Right hindlimb (tissue), 1 donor: ENCODE measurements at places on chromosomes 1 and 21.
A peak's percentile ranks its signal among the peaks of the same experiment; 100 is the strongest.

DNA sequence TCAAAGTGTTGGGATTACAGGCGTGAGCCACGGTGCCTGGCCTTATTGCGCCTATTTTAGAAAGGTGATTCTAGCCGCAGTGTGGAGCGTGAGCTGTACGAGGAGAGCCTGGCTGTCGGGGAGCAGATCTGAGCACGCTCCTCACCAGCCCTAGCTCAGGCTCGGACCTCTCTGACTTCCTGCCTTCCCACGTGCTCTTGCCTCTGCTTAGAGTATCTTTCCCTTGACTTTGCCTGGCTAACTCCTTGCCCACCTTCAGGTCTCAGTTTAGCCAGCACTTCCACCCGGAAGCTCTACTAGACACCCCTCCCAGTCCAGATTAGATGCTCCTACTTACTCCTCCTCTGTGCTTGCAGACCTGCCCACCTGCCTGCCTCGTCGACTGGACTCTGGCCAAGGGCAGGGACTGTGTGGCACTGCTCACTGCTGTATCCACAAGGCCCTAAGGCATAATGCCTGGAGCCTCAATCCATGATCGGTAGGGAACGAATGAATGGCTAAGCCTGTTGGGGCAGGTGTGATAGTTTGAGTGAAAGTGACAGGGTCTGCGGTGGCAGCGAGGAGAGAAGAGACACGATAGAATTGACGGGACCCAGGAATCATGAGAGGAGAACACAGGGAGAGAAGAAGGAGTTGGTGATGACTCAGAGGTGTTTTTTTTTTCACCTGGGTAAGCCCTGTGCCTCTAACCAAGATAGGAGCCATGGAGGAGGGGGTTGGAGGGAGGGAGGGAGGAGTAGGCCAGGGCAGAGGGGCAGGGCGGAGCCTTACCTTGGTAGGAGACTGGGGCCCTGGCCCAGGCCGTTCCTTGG, 28.1 kb upstream of the WASF2 start:
- no peak for DNase-seq

GRCh38 chr1:35835398-35835797, 27.6 kb downstream of the AGO4 start:
- no peak for DNase-seq

- no peak for DNase-seq
Observed at GRCh38 chr1:156259805-156260204, 11.9 kb upstream of the PAQR6 start.

DNA sequence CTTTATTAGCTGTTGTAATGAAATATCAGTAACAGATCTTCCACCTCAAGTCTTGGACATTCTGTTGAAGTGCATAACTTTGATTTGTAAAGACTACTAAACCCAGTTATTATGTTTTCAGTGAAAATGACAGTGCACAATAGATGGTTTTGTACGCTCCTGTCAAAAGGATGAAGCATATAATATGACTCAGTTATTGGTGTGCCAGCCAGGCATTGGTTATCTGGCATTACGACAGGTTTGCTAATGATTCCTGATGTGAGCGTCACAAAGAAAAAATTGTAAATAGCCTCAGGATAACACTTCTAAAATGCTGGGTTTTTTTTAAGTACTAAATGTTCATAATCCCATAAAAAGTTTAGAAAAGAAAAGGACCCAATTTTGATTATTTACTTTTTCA, 147.9 kb downstream of the MAGI3 start:
- no peak for DNase-seq

GRCh38 chr1:183676586-183677189, 23.6 kb upstream of the APOBEC4 start:
- DNase-seq, result no peak

GRCh38 chr1:168881656-168882260, 152.8 kb upstream of the DPT start:
- DNase-seq, result no peak

- DNase-seq, result no peak
Observed at GRCh38 chr1:155079210-155079486, 511 bp downstream of the EFNA3 start.

- DNase-seq, result no peak
Observed at GRCh38 chr21:41760411-41760810, 6.4 kb downstream of the RIPK4 start.

- no peak for DNase-seq
Observed at GRCh38 chr1:42259739-42260064, 75.3 kb downstream of the FOXJ3 start.

GRCh38 chr21:42129300-42130266, 58.5 kb downstream of the UMODL1 start:
- DNase-seq, result no peak

DNA sequence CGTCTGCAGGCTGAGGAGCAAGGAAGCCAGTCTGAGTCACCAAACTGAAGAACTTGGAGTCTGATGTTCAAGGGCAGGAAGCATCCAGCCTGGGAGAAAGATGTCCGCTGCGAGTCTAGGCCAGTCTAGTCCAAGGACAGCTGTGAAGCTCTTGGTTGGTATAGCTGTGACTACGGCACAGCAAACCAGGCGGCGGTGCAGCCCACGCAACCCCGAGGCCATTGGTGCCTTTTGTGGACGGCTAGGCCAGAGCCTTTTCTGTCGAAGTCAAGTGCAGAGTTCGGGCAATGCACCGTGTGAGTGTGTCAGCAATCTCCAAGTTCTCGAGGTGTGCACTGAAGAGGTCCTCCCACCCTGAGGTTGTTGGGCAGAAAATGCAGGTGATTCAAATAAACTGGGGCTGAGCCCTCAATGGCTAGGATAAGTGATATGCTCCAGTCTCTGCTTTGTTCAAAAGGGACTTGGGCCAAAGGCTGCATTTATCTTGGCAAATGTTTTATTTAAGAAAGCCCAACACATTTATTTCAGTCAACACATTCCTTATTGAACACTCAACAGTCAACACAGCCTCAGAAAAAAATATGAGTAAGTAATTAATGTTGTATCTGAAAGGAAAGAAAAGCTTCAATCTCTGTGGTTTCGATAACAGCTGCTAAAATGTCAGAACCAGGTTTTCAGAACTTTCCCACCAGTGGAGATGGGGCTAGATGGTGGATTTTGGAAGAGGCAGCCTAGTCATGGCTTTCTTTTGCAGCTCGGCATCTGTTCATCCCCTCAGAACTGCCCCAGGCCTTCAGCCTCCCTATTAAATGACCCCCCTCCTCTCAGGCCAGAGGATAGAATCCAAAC, 78.1 kb upstream of the COX20 start:
- no peak for DNase-seq

- no peak for DNase-seq
Observed at GRCh38 chr1:108556499-108556898, 3.4 kb upstream of the EEIG2 start.

DNA sequence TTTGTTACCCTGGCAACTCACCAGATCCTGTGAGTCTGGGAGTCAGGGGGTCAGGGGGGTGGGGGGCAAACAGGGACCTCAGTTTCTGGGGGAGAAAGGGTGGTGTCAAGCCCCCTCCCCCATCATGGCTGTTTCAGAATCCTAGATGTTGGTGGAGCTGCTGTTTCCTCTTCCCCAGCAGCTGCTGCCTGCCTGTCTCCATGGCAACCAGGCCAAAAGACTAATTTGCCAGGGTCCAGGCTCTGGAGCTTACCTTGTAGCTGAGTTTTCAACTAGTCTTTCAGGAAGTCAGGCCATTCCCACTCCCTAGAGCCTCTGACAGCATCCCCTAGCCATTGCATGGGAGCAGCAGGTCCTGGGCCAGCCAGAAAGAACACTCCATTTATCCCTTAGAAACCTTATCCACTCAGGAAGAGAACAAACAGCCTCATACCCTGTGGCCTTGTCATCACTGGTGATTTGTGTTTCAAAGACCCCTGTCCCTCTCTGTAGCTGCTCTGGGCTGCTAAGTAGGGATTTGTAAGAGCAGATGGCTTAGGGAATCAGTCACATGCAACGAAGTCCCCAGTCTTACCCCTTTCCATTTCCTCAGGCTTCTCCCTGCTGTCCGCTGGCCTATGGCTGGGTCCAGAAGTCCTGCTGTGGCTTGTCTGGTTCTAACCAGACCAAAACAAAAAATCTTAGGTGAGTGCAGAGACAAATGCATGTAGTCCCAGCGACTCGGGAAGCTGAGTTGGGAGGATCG, 21.5 kb upstream of the STMN1 start:
- peak; percentile 62 for DNase-seq
